GM03348 (cell line): ENCODE measurements at places on chromosomes 5 and 9.

- DNase-seq: no peak
Measured at GRCh38 chr5:107300721-107301327, 369.9 kb downstream of the EFNA5 start.

- DNase-seq: peak; percentile 51
Measured at GRCh38 chr5:115194676-115195075, 25.0 kb upstream of the TRIM36 start.

GRCh38 chr5:159533197-159533596 is 202.9 kb upstream of the IL12B start:
- DNase-seq: peak; percentile 52

- DNase-seq: peak; percentile 82
Measured at GRCh38 chr9:93576258-93577077, at the start of gene PHF2. Gene PHF2, plus strand, starts transcription at chr9:93576584. Its CDS starts 190 bp downstream, at chr9:93576774.

GRCh38 chr9:100167915-100168654 is 69.0 kb downstream of the INVS start:
- peak; percentile 35 for DNase-seq

DNA sequence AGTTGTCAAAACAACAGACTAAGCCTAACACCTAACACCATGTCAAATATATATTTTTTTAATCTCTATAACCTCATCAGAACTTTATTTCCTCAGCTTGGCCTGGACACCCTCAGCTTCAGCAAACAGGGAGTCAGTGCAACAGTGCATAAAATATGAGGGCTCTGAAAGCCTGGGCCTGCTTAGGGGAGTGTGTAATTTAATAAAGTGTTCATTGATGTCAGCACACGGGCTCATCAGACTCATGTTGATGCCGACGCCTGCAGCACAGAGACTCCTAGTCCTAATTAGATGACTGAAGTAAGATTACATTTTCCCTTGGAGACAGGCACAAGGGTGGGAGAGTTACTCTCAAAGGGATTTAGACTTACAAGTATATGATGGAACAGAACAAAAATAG is 37.8 kb downstream of the CDH10 start:
- DNase-seq: no peak

DNA sequence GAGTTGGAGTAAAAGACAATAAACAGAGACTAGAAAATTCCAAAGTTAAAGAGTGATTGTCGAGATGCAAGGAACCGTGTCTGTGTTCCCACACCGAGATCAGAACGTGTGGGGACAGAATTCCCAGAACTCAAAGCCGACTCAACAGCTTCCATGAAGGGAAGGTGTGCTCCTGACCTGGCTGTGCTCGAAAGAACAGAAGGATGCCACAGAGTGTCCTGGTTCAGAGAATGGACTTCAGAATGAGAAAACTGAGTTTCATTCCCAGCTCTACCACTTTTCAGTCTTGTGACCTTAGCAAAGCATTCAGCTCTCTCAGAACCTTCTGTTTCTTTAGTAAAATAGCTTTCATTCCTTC is 420.0 kb upstream of the SLC30A5 start:
- DNase-seq: no peak

GRCh38 chr5:104088876-104089778 is 526.5 kb upstream of the NUDT12 start:
- DNase-seq: peak; percentile 29

GRCh38 chr9:12816656-12817101 is 41.9 kb downstream of the LURAP1L start:
- no peak for DNase-seq

- DNase-seq: no peak
Measured at GRCh38 chr9:135074354-135075233, 12.9 kb upstream of the OLFM1 start.

DNA sequence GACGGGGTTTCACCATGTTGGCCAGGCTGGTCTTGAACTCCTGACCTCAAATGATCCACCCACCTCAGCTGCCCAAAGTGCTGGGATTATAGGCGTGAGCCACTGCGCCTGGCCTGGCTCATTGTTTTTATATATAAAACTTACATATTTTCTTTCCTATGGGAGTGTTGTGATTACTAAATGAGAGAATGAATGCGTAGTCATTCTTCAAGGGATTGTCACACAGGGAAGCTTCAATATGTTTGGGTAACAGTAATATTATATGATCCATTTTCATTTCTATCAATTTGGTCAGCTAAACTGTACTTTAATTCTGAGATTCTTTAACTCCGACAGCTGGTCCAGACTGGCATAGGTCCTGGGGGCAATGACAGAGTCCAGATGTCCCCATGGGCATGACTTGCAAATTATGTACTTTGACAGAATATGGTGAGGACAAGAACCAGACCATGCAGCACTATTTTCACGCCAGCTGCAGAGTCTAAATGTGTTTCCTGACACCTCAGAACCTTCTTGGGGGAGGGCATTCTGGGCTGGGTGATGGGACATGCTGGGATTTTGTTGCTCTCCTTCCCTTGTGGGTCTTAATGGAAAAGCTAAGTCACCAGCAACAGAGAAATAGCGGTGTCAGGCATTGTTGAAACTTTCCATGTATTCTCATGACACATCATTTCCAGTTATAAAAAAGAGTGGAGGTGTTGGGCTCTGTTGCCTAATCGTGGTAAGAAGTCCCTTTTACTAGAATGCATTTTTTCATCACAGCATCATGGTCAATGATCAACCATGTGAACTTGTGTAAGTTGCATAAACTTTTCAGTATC is 40.9 kb upstream of the TNC start:
- DNase-seq: no peak

- no peak for DNase-seq
Measured at GRCh38 chr5:56610093-56610698, 205.2 kb upstream of the MAP3K1 start.

DNA sequence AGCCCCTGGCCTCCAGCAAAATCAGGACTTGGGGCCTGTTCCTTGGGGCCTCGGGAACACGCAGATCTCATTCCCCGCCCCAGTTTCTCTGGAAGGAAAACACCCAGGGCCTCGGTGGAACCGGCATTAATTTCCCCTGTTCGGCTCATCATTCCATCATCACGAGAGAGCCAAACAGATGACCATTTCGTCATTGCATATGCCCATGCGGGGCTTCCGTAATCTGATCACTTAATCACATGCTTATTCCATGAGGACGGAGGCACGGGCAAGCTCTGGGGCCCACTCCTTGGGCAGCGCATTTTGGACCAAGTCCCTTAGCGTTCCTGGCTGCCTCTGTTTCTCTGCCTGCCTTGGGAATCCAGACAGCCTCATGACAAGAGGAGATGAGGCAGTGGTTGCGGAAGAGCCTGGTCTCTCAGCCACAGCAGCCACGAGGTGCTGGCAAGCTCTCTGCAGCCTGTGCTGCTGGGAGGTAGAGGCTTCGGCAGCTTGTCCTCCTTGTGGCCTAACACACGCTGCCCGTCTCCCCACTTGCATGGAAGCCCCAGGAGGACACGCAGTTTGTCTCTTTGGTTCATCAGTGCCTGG is 65.0 kb upstream of the IER5L start:
- DNase-seq: peak; percentile 54

- no peak for DNase-seq
Measured at GRCh38 chr5:72133212-72133990, 26.1 kb downstream of the MAP1B start.

GRCh38 chr9:21611891-21612290 is 129.8 kb upstream of the IFNE start:
- DNase-seq: no peak

DNA sequence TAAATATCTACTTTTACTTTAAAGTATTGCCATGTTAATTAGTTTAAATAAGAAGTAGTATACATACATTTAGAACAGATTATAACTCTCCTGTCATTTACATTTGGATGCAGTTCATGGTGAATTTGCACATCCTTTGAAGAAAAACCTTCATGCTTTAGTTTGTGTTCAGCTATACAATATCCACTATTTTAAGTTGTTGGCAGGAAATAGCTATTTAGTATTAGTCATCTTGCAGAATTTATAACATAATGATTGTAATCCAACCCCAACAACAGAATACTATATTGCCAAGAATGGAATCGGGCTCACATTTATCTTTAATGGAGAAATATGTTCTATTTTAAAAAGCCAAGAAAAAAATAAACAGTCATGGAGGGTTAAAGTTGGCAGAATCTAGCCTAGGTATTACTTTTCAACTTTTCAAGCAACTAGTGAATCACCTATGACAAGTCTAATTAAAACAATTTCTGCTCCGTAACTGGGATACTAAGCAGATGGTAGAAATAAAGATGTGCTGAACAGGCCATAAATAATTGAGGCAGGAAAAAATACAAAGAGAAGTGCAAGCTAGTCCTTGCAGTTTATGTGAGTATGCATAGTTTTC is 1170.6 kb upstream of the NUDT12 start:
- no peak for DNase-seq

- peak; percentile 68 for DNase-seq
Measured at GRCh38 chr9:115604831-115605483, 487.0 kb upstream of the TNC start.

DNA sequence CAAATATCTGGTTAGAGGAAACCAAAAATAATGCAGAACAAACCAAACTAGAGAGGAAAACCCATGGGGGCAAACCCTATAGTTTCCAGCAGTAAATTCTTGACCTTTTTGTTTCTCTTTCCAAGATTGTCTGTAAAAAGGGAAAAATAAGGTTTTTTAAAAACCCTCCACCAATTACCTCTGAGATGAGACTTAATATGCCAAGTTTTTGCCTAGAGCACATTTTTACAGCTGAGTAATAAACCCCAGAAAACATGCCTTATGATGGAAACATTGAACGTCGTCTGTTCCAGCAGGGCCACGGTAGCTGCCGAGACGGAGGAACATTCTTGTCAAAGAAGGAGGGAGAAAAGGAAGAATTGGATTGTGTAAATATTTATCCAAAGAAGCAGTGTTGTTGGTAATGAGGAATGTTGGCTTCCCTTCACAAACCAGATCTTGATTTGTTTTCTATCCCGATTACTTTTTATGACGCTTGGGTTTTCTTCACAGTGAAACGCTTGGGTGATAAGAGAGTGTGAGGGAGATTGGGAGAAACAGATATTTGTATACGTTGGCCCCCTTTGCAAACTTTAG is 17.3 kb upstream of the MSX2 start:
- DNase-seq: no peak
